Brain pericyte (primary cell): ENCODE measurements at places on chromosomes 7 and 10.

DNA sequence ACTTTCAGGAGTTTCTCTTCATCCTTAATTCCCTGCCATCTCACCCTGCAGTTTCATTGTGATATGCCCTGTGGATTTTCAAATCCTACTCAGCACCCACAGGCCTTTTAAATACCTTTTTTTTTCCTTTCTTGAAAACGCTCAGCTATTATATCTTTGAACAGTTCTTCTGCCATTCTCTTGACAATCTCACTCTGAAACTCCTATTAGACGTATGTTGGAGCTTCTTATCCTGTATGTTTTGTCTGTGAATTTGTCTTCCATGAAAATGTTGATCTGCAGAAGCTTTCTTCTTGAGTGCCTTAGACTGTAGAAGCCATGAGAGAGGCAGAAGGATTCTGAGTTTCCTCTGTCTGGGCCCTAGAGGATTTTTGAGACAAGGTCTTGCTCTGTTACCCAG lies 18.9 kb upstream of the YAE1 start:
- DNase-seq: no peak

DNA sequence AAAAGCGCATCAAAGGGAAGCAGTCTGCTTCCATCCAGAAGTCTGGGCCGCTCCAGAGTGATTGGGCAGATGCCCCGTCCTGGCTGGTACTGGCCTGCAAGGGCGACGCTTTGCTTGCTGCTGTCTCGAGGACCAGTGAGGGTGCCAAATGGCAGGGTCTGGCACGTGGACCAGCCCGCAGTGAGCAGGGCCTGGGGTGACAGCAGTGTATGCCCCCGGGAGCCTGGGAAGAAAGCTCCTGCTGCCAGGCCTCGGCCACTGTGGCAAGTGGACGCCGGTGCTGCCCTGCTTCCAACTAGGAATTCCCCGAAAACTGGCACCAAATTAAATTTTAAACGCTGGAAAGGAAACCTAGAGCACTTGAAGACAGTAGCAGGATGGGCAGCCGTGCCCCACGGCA lies 357.0 kb upstream of the MKI67 start:
- DNase-seq: no peak

DNA sequence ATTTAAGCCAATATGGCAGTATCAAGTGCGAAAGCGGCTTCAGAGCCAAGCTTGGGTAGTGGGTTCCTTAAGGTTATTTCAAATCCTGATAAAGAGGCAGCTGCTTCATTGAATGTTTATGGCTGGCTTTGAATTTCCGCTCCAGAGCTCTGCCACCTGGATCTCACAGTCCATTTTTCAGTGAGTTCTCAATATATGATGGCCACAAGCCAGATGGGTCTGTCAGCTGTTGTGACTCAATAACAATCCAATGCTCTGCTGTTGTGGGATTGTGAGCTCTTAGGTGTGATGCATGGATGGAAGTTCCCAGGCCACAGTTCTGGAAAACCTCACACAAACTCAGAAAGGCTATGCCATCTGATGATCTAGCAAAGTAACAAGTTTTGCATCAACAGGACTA lies 743.8 kb upstream of the LRRN3 start:
- no peak for DNase-seq

- DNase-seq: no peak
Observed at GRCh38 chr7:34220506-34221185, 315.3 kb downstream of the BMPER start.

- DNase-seq: no peak
Observed at GRCh38 chr10:74027702-74028101, 29.8 kb downstream of the VCL start.

GRCh38 chr10:63767138-63767801 lies 246.1 kb downstream of the REEP3 start:
- DNase-seq: no peak

DNA sequence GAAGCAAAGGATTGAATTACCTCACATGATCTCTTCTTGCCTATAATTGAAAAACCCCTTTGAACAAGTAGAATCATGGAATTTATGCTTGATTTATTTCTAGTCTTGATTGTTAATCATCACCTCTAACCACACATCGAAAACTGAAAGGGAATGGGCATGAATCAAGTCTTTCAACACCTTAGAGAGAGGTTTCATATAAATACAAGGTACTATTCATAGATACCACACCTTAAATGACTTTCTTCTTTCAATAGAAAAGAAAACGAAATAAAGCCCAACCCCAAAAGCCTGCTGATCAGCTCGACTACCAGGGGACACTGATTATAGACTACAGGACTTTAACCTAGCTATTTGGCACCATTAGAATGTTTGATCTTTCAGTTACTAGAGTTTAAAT lies 128.6 kb upstream of the PTPRZ1 start:
- DNase-seq: no peak

DNA sequence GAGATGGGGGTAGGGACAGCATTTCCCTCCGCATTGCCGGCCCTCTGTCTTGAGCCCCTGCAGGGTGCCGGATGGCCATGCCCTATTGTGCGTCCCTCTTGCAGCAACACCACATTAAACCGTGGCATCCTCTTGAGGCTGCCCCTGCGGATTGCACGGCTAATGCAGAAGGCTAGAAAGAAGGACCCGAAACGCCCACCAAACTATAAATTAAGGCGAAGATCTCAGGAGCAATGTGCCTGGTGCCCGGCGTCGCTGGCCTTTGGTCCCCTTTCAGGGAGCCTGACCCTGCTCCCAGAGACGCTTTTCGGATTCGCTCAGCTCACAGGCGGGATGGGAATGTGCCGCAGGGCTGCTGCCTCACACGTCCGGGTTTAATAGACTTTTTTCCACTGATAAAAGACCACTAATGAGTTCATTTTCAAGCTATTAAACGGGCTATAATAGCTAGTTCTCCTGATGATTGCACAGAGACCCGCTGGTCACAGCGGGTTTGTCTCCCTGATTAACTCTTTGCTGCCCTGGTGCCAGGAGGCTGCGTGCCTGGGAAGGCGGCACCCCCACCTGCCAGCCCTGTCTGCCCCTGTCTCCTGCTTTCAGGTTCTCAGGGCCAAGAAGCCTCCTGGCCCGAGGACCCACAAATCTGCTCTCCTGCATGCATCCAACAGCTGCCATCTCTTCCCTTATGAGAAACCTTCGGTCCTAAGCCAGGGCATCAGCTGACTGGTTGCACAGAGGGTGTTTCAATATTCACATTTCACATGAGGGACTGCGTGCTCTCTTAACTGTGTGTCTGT lies 128.3 kb downstream of the ADARB2 start:
- DNase-seq: no peak

DNA sequence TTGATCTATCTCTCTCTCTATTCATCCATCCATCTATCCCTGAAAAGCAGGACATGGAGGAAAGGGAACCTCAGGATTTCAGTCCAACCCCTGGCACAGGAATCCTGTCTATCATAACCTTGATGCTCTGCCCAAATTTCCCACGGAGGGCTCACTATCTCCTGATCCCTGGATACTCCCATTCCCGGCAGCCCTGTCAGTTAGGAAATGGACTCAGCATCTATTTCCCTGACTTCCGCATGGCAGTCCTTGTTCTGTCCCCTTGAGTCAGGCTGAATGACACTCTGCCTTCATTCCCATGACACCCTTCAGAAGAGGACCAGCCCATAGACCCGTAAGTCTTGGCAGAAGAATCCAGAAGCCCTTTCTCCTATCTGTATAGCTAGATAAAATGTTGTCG lies 77.7 kb downstream of the VWA2 start:
- DNase-seq: no peak

- DNase-seq: no peak
Observed at GRCh38 chr10:85614566-85614965, 752.0 kb downstream of the GRID1 start.
